ENCODE measurements at places on chromosomes 5 and 9. TPM values are rescaled to one million over a fixed set of nuclear protein-coding genes. Genes with fewer than 3 reads are reported as not detected.

DNA sequence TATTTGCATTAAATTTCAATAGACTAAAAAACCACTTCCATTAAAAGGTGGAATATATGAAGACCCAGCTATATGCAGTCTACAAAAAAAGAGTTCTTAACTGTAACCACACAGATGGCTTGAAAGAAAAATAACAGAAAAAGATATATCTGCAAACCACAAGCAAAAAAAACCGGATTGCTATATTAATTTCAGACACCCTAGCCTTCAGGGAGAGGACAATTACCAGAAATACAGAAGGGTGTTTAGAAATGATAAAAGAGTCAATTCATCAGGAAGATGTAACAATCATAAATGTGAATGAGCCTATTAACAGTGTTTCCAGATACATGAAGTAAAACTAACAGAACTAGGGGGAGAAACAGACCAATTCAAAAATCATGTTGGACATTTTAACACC lies 56.9 kb upstream of the SMIM23 start:
- no peak for DNase-seq
- H3K4me3 ChIP-seq = no peak overlapping the region
- no peak overlapping the region for H3K27ac ChIP-seq
- H3K36me3 ChIP-seq = no peaks in the 10 kb centered on the region
- no peaks in the 10 kb centered on the region for H3K4me1 ChIP-seq
- H3K27me3 ChIP-seq = no peaks in the 10 kb centered on the region

GRCh38 chr9:125106285-125106893 lies 36.9 kb downstream of the SCAI start:
- H3K27me3 ChIP-seq = no peaks in the 10 kb centered on the region
- H3K27ac ChIP-seq = peak overlapping the region; percentile 41
- no peak overlapping the region for H3K4me3 ChIP-seq
- H3K36me3 ChIP-seq = no peaks in the 10 kb centered on the region
- peak; percentile 87 for DNase-seq

The GAS1 gene
- total RNA-seq = 107 TPM

DNA sequence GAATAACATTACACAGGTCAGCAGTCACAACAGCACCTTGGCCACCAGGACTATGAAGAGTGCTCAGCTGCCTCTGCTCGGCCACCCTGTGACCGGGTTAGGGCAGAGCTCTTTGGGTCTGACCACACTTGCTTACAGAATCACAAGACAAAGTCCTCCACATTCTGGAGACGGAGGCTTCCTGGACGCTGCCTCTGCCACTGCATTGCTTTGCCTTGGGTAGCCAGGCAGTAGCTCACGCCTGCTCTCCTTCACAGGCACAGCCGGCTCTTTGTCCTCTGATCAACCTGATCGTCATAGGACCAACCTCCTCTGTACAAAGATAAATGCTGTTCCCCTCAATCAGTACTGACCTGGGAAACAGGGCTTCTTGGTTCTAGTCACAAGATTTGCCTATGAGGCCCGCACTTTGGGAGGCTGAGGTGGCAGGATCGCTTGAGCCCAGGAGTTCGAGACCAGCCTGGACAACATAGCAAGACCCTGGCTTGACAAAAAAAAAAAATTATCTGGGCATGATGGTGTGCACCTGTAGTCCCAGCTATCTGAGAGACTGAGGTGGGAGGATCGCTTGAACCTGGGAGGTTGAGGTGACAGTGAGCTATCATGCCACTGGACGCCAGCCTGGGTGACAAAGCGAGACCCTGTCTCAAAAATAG lies 128.4 kb upstream of the IER5L start:
- peaks cover 7% of the 10 kb centered on the region for H3K4me1 ChIP-seq
- no peaks in the 10 kb centered on the region for H3K27me3 ChIP-seq
- H3K4me3 ChIP-seq = no peak overlapping the region

The NKD2 gene
- not detected for total RNA-seq

DNA sequence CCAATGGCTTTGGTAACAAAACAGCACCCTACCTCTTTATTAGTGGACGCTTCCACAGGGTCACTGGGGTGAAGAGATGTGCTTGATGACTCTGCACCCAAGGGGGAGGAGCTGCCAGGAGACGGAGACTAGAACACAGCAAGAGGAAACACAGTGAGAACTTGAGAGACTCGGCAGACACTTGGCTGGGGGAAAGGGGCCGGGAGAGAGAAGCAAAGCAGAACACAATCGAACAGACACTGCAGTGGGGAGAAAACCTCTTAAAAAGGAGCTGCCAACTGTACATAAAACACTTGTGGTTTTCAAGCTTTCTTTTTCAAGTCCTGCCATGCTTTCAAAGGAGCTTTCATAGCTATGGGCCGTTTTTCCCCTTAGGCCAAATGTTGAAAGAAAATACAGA lies 151.0 kb downstream of the ENTREP1 start:
- H3K4me1 ChIP-seq = no peaks in the 10 kb centered on the region
- no peak overlapping the region for H3K4me3 ChIP-seq
- H3K27me3 ChIP-seq = no peaks in the 10 kb centered on the region
- no peak overlapping the region for H3K27ac ChIP-seq

The LCN9 gene
- not detected for total RNA-seq

DNA sequence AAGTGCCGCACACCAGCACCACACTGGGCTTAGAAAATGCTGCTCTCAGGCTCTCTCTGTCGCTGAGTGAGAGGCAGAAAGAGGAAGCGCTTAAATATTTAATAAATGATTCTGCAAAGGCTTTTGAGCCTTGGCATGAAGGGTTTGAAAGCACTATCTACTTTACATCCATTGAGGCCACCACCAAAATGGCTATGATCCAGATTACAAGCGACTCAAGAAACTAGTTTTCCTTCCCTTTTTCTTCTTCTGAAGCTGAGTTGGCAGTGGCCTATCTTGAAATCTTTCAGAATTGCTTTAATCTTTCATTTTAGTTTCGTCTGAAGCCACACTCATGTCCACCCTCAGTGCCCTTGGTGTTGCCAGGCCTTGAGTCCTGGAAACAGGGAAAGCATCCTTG lies 59.5 kb downstream of the EBF1 start:
- H3K36me3 ChIP-seq = no peaks in the 10 kb centered on the region
- no peaks in the 10 kb centered on the region for H3K27me3 ChIP-seq
- peaks cover 52% of the 10 kb centered on the region for H3K4me1 ChIP-seq

DNA sequence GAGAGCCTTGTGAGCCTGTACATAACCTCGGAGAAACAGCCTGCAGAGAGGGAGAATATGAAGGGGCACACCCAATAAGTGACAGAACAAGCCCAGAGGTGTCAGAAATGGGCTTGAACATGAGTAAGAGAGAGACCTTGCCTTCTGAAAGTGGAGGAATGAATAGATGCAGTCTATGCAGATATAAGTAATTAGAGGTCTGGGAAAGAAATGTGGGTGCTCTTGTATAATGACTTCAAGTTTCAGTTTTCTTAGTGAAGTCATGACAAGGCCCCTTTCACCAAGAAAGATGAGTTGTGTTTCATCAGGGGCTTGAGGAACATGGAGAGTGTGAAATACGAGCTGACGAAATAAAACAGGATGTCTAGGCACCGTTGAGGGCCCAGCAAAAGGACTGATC lies 15.1 kb downstream of the GRAMD2B start:
- no peaks in the 10 kb centered on the region for H3K27me3 ChIP-seq
- H3K4me3 ChIP-seq = no peak overlapping the region
- no peak for DNase-seq
- peak overlapping the region; percentile 5 for H3K27ac ChIP-seq
- H3K4me1 ChIP-seq = peaks cover 26% of the 10 kb centered on the region

DNA sequence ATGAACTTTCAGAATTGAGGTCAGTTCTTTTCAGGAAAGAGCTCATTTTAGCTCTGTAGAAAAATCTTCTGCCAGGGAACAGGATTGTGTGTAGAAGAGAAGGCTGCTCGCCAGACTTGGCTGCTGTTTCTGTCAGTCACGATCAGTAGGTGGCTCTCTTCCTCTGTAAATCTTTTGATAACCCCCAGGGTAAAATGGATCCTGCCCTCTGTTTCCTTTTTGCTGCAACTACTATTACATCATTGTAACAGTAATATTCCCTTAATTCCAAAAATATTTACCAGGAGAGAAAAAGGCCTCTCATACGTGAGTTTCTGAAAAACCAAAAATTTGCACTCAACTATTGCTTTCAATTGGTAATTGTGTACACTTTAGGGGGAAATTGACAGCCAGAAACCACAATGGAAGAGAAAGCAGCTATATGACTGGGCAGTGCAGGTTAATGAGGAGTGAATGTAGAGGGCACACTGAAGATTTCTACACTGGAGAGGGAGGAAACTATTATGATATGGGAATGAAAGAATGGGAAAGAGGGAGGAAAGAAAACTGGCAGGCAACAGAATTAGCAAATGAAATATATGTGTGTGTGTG lies 12.3 kb downstream of the IFNA21 start:
- no peak overlapping the region for H3K4me3 ChIP-seq
- H3K27me3 ChIP-seq = no peaks in the 10 kb centered on the region
- peaks cover 9% of the 10 kb centered on the region for H3K4me1 ChIP-seq
- H3K27ac ChIP-seq = no peak overlapping the region

DNA sequence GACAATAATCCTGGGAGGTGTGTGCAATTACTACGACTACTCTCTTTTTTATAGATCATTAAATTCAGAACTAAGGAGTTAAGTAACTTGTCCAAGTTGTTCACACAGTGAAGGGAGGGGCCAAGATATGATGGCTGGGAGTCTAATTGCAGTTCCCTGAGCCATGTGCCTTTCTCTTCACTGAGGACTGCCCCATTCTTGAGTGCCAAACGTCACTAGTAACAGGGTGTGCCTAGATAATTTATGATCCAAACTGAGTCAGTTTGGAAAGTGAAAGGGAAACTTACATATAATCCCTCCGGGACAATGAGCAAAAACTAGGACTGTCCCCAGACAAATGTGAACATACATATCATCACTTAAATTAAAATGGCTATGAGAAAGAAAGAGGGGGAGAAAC lies 20.2 kb downstream of the IL7R start:
- no peaks in the 10 kb centered on the region for H3K27me3 ChIP-seq
- no peak overlapping the region for H3K4me3 ChIP-seq
- no peak overlapping the region for H3K27ac ChIP-seq

- H3K4me1 ChIP-seq = no peaks in the 10 kb centered on the region
- H3K27ac ChIP-seq = no peak overlapping the region
- no peaks in the 10 kb centered on the region for H3K27me3 ChIP-seq
- no peak for DNase-seq
- H3K36me3 ChIP-seq = no peaks in the 10 kb centered on the region
Observed at GRCh38 chr5:74394916-74395880, 245.3 kb downstream of the ENC1 start.

- no peak overlapping the region for H3K4me3 ChIP-seq
- H3K27me3 ChIP-seq = no peaks in the 10 kb centered on the region
- H3K4me1 ChIP-seq = no peaks in the 10 kb centered on the region
- H3K27ac ChIP-seq = no peak overlapping the region
- H3K36me3 ChIP-seq = no peaks in the 10 kb centered on the region
Observed at GRCh38 chr5:130978475-130978874, 186.6 kb downstream of the HINT1 start.

GRCh38 chr9:130041648-130042405 lies 1.2 kb downstream of the FNBP1 start:
- DNase-seq = peak; percentile 90
- peak overlapping the region; percentile 21 for H3K27ac ChIP-seq
- peaks cover 15% of the 10 kb centered on the region for H3K4me1 ChIP-seq
- H3K36me3 ChIP-seq = no peaks in the 10 kb centered on the region
- H3K27me3 ChIP-seq = no peaks in the 10 kb centered on the region
- peak overlapping the region; percentile 76 for H3K4me3 ChIP-seq

DNA sequence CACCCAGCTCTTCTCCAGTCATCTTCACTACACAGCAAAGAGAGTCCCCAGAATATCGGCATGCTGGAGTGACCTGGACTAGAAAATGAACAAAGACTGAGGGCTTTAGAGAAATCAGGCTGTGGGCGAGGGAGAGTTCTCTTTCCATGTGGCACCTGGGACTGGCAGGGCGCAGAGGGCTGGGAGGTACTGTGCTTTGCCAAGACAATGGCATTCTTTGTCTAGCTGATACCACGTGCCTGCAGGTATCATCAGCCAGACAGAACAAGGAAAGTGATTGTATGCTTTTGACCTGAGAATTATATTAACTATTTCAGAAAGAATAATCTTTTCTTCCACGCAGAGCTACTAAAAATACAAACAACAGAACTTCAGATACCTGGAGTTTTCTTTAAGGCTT lies 30.5 kb downstream of the DDX31 start:
- H3K4me1 ChIP-seq = peaks cover 7% of the 10 kb centered on the region
- no peak overlapping the region for H3K4me3 ChIP-seq
- no peak for DNase-seq
- no peaks in the 10 kb centered on the region for H3K27me3 ChIP-seq
- H3K27ac ChIP-seq = no peak overlapping the region
- peaks cover 51% of the 10 kb centered on the region for H3K36me3 ChIP-seq

- DNase-seq = no peak
- no peaks in the 10 kb centered on the region for H3K4me1 ChIP-seq
- H3K27me3 ChIP-seq = peaks cover 56% of the 10 kb centered on the region
- H3K27ac ChIP-seq = no peak overlapping the region
- H3K36me3 ChIP-seq = no peaks in the 10 kb centered on the region
Observed at GRCh38 chr9:122168356-122168755, 8.6 kb downstream of the MORN5 start.

The SUSD3 gene
- 0.36 TPM for total RNA-seq

The MSANTD3 gene
- 76.3 TPM for total RNA-seq

The CD72 gene
- total RNA-seq = 2.7 TPM

DNA sequence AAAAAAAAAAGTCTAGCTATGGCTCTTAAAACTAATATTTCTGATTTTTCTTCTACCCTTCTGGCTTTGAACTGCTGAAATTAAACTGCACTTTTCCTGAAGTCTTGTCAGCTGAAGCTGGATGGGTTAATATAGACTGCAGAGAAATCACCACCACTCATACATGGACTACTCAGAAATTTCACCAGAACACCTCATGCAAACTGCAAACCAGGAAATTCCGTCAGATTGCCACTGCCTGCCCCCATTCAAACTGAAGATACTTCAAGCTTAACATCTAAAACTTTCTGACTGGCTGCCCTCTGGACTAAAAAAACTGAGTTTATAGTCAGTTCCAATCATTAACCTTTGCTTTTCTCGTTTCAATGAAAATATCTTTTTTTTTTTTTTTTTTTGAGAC lies 11.6 kb upstream of the ANXA2R start:
- H3K27me3 ChIP-seq = no peaks in the 10 kb centered on the region
- H3K36me3 ChIP-seq = peaks cover 7% of the 10 kb centered on the region
- H3K4me1 ChIP-seq = peaks cover 29% of the 10 kb centered on the region
- no peak for DNase-seq

The SVEP1 gene
- total RNA-seq = 43.0 TPM

The SPINK6 gene
- not detected for total RNA-seq

GRCh38 chr9:130693101-130693425 lies 517 bp upstream of the EXOSC2 start:
- no peaks in the 10 kb centered on the region for H3K27me3 ChIP-seq
- peak overlapping the region; percentile 85 for H3K4me3 ChIP-seq
- H3K36me3 ChIP-seq = peaks cover 20% of the 10 kb centered on the region
- peak overlapping the region; percentile 67 for H3K27ac ChIP-seq
- peaks cover 24% of the 10 kb centered on the region for H3K4me1 ChIP-seq

Measured in osteoblast (primary cell).